Urinary bladder (tissue), 4 donors: ENCODE measurements at places on chromosomes 13 and 19. TPM values are rescaled to one million over a fixed set of nuclear protein-coding genes. Genes with fewer than 3 reads are reported as not detected.

DNA sequence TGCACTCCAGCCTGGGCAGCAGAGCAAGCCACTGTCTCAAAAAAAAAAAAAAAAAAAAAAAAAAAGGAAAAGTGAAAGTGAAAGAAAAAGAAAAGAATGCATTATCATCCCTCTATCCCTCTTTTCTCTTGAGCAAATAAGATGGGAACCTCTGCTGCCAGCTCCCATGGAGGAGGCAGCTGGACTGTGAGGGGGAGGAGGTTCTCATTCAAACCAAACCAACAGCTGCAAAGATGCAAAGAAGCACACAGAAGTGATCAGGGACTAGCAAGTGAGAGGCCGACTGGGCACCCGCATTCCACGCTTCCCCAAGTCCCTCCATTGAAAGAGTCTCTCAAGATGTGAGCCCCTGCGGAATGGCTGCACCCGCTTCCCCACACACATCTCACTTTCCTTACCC is 63.5 kb downstream of the TSHZ3 start:
- DNase-seq, result no peak

The ZNF583 gene
- 3.6 TPM for polyA plus RNA-seq

The METTL21C gene
- not detected for polyA plus RNA-seq

DNA sequence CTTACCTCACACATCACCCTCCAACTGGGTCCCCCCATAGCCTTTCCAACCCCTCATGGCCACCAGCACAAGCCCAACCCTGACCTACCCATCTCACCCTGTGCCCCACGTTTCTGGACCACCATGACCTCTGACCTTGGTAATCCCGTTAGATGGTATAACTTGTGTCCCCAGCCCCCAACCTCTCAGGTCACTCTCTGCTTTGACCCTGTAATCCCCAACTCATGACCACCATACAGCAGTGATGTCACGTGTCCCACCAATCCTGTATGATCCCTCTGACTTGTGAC is 8.5 kb downstream of the KLC3 start:
- DNase-seq, result no peak

The CYP2A6 gene
- 1.5 TPM for polyA plus RNA-seq

The SMAD9 gene
- polyA plus RNA-seq, result 10.8 TPM

DNA sequence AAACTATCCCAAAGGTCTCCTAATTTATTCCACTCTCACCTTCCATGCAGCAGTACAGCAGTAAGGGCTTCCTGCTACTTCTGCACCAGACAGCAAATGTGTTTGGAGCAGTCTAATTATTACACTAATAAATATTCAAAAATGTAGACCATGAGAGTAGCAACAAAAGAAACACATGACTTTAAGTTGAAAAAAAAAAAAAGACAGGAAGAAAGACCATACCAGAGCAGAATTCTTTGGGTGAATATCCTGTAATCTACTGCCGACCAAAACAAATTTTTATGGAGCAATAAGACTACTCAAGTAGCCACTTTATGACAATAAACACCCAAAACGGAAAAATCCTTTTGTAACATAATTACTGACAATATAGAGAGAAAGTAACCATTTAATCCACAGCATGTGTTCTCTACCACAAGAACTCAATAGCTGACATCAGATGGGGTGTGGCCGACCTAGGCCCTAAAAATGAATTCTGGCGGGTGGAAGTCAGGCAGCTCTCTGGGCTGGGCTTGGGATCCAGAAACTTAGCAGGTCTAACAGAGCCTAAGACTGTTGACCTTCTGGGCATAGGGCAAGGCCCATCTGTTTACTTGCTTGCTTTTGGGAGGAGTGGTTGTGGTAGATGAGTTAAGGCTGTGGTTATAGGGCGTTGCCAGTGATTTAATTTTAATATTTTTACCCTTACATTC is 4.6 kb downstream of the KLF12 start:
- DNase-seq, result no peak

GRCh38 chr13:111561091-111561781 is 240.8 kb downstream of the TEX29 start:
- no peak for DNase-seq

The ATCAY gene
- 0.63 TPM for polyA plus RNA-seq

DNA sequence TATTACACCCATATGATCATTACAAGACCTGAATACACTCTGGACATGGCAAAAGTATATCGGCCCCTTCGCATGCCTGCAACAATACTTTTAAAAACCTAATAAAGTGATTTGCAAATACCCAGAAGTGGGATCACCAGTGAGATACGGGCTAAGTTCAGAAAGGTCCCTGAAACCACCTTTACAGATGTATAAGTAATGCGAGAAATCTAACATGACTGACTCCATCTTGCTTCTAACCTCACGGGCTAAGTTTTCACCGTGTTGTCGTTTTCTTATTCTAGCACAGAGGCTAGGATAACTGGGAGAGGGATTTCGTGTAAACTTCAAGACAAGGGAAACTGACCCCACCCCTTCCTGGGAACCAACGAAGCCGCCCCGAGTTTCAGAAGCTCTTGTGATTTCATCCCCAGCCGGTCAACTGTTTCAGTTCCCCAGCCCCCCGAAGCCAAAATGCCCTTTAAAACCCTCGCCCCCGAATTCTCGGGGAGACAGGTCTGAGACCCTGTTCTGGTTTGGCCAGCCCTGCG is 703 bp downstream of the NEK3 start:
- peak; percentile 23 for DNase-seq

DNA sequence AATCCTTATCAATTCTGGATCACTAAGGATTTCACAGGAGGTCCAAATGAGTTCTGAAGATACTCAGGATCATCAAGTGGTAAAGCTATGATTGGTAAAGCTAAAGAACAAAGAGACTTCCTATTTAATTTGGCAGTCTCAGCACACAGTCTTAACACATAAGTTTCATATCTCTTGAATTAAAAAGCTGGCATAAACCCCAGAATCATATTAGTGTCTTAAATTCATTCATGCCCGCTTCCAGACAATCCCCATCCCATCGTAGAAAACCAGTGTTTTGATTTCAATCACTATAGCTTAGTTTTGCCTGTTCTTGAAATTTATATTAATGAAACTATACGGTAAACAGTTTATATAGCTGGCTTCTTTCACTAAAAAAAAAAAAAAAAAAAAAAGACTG is 278.7 kb downstream of the DIAPH3 start:
- DNase-seq, result no peak

GRCh38 chr19:10776900-10777650 is 58.9 kb downstream of the TMED1 start:
- no peak for DNase-seq

DNA sequence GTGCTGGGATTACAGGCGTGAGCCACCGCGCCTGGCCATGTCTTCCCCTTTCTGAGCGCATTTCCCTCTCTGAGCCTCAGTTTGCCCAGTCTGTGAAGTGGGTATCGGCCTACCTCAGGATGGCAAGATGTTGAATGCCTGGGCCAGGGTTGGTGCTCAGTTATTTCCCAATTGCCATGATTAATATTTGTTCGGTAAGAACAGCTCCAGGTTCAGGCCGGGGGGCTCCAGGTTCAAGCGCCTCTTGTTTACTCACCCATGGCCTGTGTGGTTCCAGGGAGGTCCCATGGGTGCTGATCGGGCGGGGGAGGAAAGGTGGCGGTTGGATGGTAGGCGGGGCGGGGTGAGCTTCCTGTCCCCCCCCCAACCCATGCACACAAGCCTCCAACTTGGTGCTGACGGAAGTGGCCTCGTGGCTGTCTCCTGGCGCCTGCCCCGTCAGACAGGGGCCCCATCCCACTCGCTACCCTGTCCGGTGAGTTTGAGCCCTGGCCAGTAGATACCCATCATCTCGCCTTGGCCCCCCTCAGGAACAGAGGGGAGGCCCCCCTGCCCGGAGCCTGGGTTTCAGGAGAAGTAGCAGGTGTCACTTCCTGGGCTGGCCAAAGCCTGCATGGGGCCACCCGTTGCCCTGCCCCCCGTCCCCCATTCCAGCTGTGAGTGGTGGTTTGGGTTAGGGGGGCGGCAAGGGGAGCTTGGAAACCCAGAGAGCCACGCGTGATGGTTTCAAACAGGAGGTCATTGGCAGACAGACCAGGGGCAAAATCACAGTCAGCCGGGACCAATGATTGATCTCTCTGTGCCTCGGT is at the start of gene FCHO1:
FCHO1 (plus strand) TSS at position 375 of the 809 bp plus-strand sequence. CDS start 3,688 bp downstream, outside the sequence.
- no peak for DNase-seq

The SOX21 gene
- polyA plus RNA-seq, result not detected

The SCEL gene
- polyA plus RNA-seq, result not detected

DNA sequence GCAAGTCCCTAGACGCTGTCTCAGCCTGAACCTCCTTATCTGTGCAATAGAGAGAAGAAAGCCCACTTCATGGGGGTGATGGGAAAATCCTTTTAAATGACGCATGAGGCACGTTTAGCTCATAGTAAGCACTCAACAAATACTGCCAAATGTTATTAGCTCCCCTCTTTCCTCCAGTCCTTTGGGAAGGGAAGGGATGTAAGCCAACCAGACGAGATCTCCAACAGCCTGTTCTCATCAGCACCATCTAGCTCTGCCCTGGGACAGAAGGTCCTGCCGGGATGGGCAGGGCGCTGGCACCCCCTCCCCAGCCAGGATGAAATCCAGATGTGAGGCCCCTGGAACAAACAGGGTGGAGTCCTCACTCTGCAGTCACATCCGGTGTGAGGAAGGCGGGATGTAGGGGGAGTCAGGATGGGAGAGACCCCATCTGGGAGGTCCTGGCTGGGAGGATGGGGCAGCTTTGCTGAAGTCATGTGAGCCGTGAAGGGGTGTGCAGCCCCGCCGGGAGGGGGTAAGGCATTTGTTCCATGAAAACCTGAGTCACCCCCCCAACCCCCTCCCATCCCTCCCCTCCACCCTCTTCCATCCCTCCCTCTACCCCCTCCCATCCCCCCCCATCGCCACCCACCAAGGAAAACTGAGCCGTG is 4.6 kb downstream of the S1PR2 start:
- peak; percentile 89 for DNase-seq

- DNase-seq, result no peak
These were observed 1608.8 kb downstream of the OLFM4 start for GRCh38 chr13:54637366-54637765.

- no peak for DNase-seq
These were observed 30.2 kb upstream of the CCNE1 start for GRCh38 chr19:29781386-29782259.

DNA sequence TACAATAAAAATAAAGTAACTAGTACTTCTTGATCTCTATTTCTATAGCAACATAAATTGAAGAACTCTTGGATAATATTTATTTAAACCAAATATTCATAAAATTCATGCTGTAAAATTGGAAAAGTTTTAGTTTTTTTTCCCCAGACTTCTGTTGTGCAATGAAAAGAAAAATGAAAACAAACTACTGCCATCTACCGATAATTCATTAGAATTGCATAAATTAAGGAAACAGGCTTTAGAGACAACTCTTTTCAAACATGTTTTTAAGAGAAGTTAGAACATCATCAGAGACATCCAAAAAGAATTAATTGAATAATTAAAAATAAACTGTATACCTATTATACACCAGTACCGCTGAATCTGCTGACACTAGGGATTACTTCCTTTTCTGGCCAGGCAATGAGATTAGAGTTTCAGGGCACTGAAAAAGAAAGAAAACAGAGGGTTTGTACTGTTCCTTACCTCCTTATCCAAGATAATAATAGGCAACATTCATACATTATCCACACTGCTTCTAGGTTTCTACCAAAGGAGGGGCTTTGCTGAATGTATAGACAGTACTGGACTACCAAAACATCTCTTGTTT is 4.9 kb downstream of the CCDC122 start:
- DNase-seq, result no peak

DNA sequence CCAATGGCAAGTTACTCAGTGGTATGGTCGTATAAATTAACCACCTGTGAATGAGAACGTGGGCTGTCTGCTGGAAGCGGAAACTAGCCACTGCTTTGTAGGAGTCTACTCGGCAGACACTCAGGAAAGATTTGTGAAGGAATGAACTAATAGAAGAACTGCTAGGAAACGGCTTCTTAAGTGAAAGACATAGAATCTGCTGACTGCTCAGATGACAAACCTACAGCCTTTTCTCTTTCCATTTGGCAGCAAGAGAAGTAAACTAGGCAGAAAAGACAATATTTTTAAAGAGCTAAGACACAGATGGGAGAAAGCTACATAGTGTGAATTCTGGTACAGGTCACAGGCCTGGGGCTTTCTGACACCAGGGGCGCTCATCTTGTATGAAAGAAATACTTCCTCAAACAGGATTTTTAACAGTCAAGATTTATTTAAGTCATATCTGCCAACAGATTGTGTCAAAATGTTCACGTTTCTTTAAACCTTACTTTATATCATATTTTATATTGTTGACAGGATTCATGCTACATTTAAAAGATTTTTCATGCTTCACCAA is 78.4 kb downstream of the MIPEP start:
- DNase-seq, result no peak

- no peak for DNase-seq
These were observed 512.8 kb upstream of the MIR17HG start for GRCh38 chr13:90834700-90835099.

DNA sequence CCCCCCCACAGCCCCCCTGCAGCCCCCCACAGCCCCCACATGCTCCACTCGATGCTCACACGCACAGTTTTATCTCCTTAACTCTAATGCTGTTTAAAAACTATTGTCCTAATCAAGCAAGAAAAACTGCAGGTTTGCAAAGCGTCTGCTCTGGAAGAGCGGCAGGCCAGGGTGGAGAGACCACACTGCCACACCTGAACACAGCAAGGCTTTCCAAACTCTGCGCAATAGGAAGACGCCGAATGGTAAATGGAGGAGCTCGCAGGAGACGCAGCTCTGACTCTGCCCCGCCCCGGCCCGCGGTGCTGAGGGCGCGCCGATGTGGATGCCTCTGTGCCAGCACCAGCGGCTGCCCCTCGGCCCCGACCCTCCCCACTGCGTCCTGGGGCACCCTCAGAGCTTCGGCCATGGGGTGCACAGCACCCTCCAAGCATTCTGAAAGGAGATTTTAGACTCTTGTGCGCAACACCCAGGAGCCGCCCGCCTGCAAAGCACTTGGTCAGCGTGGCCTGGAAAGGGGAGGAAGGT is 32.4 kb downstream of the RASA3 start:
- no peak for DNase-seq
